Motor neuron (in vitro differentiated cells): ENCODE measurements at places on chromosomes 5 and 9. TPM values are rescaled to one million over a fixed set of nuclear protein-coding genes. Genes with fewer than 3 reads are reported as not detected.

Gene NEURL1B
- 7.9 and 8.6 TPM in 2 replicates for total RNA-seq

DNA sequence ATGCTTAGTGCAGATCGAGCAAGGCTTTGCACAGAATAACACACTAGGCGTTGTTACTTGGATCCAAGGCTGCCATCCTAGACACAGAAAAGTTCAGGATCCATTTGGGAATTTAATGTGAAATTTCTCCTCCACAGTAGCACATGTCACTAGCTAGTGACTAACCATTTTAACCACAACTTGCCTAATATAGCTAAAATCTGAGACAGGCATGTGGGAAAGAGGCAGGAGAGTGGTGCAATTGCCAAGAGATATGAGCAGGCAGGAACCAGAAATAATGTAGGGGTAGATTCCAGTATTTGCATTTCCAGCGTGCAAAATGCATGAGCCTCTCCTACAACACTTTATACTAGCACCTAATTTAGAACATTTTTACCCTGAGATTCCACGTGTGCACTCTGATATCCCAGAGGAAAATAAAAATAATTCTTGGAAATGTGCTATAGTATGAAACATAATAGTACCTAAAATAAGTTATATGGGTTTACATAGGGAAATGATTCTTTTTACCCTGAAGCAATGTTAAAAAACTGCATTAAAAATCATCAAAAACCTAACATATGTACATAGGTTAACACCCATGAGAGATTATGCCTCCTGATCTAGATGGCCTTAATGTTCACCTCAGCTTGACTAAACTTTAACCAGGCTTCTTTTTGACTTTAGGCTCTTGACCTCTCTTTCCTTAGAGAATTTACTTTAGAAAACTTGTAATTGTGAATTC is 1230.6 kb upstream of the NUDT12 start:
- no peak for ATAC-seq

GRCh38 chr9:8643464-8643863 is 843.9 kb upstream of the DMAC1 start:
- ATAC-seq, result no peak

DNA sequence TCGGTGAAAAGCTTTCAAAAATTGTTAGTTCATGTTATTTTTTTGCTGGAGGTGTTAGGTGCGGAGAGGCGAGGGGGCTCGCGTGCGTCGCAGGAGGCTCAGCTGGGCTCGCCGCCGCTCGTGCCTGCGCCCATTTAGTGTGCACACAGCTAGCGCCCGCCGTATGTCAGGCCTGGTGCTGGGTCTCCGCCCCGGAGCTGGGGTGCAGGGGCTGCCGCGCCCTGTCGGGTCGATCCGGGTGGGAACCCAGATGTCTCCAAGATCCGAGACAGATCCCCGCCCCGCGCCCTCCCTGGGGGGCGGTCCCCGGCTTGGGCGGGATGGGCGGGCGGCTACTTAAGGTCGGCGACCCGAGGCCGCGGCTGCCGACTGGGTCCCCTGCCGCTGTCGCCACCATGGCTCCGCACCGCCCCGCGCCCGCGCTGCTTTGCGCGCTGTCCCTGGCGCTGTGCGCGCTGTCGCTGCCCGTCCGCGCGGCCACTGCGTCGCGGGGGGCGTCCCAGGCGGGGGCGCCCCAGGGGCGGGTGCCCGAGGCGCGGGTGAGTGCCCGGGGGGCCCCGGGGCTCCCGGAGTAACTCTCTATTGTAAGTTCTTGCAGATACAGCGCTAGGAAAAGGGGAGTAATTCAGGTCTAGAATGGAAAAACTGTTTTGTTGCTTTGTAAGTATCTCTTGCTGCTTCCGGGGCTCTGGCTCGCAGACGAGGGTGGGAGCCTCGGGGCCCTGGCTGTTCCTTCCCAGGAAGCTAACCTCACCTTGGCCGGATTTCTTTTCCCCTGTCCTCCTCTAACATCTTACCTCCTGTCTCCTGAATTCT is 31.7 kb downstream of the GSN start:
- ATAC-seq, result peak; percentile 79

- ATAC-seq, result peak; percentile 3
Observed at GRCh38 chr9:128253140-128253990, 22.4 kb downstream of the GOLGA2 start.

Gene GMCL2
- total RNA-seq, result 0.39 TPM in 1 of 2 replicates, not detected in the other

- ATAC-seq, result peak; percentile 58
Observed at GRCh38 chr9:93911801-93912554, 43.2 kb downstream of the BARX1 start.

GRCh38 chr9:110099236-110100095 is 108.5 kb downstream of the C9orf152 start:
- ATAC-seq, result peak; percentile 59

Gene PCDHA9
- total RNA-seq, result 2.1 and 2.4 TPM in 2 replicates

DNA sequence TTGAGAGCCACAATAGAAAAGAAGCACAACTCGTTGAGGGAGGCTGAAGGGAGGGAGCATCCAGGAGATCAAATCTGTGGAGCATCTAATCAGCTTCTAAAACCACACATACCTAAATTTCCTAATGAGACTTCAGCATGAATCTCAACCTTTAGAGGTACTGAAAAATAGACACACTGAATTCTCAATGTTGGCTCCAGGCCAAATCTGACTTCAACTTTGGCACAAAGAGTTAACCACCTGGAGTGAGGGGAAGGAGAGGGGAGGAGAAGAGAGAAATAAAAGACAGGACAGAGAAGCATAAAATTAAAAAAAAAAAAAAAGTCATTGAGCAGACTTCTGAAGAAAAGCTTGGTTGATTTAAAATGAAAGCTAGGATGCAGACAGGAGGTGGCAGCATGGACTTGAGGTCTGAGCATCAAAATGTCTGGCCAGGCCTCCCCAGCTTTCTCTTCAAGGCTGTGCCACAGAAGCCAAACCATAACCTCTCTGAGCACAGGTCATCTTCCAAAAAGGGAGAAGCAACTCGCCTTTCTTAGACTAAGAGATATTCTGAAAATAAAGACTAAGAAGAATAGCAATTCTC is 205.6 kb downstream of the DENND1A start:
- no peak for ATAC-seq

GRCh38 chr5:138029944-138030343 is 2.9 kb downstream of the FAM13B start:
- ATAC-seq, result no peak

DNA sequence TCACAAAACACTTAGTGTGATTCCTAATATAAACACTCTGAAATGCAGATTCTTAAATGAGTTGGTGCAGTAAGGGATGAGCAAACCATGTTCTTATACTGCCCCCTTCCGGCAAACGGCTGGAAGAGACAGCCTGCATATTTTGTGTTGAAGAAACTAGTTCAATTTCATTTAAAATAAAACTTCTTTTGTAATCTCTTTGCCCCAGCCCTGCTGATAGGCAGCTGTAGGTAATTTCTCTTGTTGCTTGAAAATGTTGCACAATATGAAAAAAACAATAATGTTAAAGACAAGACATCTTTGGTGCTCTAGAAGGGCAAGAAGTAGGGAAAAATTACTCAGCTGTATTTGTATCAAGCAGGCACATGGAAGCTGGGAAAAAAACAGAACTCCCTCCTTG is 89.7 kb upstream of the CCNG1 start:
- peak; percentile 59 for ATAC-seq

- peak; percentile 56 for ATAC-seq
Observed at GRCh38 chr9:8857926-8858595, 1058.5 kb upstream of the DMAC1 start.

Gene NR5A1
- 0.69 TPM in 1 of 2 replicates, not detected in the other for total RNA-seq

DNA sequence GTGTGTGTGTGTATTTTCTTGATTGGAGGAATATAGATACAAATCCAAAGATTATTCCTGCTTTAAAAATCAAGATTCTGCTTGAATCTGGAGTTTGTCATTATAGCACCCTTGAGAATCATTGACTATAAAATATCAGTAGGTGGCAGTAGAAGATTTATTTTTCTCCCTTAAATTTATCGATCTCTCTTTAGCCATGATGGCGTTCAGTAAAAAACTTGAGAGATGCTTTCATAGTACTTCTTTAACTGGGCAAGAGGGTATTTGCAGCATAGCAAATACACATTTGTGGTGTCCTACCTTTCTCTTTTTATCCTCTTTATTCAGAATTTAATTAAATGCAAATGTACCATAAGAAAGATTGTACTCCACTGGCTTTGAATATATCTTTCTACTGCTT is 307.7 kb downstream of the ADGRV1 start:
- peak; percentile 66 for ATAC-seq

Gene PCDHGB4
- 6.6 and 6.9 TPM in 2 replicates for total RNA-seq

Gene CRAT
- total RNA-seq, result 17.7 and 19.3 TPM in 2 replicates

- ATAC-seq, result no peak
Observed at GRCh38 chr9:135759676-135760300, 57.8 kb downstream of the KCNT1 start.

- ATAC-seq, result peak; percentile 39
Observed at GRCh38 chr5:137398154-137398553, 101.0 kb downstream of the SPOCK1 start.
